ENCODE measurements at places on chromosomes 11 and 22.

GRCh38 chr11:115869780-115870431 is 365.7 kb upstream of the CADM1 start:
- no peak overlapping the region for H3K27ac ChIP-seq
- H3K4me3 ChIP-seq = no peak overlapping the region
- no peaks in the 10 kb centered on the region for H3K36me3 ChIP-seq
- H3K4me1 ChIP-seq = no peaks in the 10 kb centered on the region
- no peaks in the 10 kb centered on the region for H3K27me3 ChIP-seq
- no peak for DNase-seq

- H3K27me3 ChIP-seq = no peaks in the 10 kb centered on the region
- no peak for DNase-seq
- no peak overlapping the region for H3K4me3 ChIP-seq
- H3K27ac ChIP-seq = no peak overlapping the region
- H3K4me1 ChIP-seq = peaks cover 4% of the 10 kb centered on the region
Measured at GRCh38 chr22:27711756-27712155, 89.8 kb downstream of the MN1 start.

GRCh38 chr11:441043-441417 is 781 bp downstream of the ANO9 start:
- no peaks in the 10 kb centered on the region for H3K4me1 ChIP-seq
- no peaks in the 10 kb centered on the region for H3K36me3 ChIP-seq
- H3K27me3 ChIP-seq = no peaks in the 10 kb centered on the region

GRCh38 chr11:12998336-12998735 is 10.8 kb upstream of the RASSF10 start:
- H3K4me1 ChIP-seq = peaks cover 7% of the 10 kb centered on the region
- no peak overlapping the region for H3K27ac ChIP-seq
- H3K27me3 ChIP-seq = no peaks in the 10 kb centered on the region
- H3K36me3 ChIP-seq = no peaks in the 10 kb centered on the region

DNA sequence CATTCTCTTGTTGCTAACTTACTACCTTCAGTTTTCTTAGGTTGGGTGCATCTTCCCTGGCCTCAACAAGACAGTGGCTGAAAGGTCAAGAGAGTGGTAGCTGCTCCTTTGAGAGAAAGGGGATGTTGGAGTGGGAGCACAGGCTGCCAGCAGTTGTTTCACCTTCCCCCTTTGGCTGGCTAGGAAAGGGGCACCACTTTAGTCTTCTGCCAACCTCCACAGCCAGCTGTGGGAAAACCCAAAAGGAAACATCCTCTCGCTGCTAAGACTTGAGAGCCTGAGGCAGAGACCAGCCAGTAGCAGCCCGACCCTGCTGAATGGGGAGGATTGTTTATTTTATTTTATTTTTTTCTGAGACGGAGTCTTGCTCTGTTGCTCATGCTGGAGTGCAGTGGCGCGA is 34.4 kb downstream of the MARK2 start:
- H3K36me3 ChIP-seq = peaks cover 4% of the 10 kb centered on the region
- H3K4me1 ChIP-seq = peaks cover 10% of the 10 kb centered on the region
- DNase-seq = no peak
